ENCODE measurements at places on chromosomes 1 and 21.

- DNase-seq: no peak
These were observed 9.2 kb upstream of the ITPKB start for GRCh38 chr1:226748306-226748705.

GRCh38 chr1:193676996-193677549 is 490.7 kb upstream of the B3GALT2 start:
- DNase-seq: no peak

DNA sequence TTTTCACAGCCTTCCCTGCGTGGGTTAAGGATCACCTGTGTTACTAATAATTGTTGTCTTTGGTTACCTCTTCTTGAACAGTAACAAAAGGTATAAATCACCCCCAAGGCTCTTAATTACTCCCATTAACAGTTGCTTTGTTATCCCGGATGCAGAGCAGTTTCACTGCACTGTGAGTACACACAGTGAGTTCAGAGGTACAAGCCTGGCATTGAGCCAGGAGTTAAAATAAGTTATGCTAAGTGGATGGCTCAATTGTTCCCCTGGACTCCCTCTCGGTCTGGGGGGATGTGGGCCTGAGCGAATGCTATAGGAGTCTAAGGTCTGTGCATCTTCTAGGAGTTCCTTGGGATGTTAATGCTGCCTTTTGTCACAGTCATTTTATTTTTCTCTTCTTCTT is 258.3 kb downstream of the ATG4C start:
- DNase-seq: no peak

DNA sequence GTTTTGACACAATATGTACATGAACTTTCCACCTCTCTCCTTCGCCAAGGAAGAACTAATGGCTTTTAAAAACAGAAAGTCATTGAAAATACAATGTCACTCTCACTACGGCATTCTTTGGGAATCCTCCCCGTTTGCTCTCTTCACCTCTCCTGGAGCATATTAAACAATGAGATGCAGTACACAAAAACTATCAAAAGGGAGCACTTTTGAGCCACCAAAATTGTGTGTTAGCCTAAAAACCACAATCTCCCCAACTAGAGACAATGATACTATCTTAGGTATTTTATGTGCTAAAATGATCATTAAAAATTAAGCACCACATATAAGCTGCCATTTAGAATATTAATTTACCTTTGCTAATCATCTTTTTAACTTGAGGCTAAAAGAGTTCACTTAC is 425.5 kb downstream of the KCTD3 start:
- DNase-seq: peak; percentile 20

DNA sequence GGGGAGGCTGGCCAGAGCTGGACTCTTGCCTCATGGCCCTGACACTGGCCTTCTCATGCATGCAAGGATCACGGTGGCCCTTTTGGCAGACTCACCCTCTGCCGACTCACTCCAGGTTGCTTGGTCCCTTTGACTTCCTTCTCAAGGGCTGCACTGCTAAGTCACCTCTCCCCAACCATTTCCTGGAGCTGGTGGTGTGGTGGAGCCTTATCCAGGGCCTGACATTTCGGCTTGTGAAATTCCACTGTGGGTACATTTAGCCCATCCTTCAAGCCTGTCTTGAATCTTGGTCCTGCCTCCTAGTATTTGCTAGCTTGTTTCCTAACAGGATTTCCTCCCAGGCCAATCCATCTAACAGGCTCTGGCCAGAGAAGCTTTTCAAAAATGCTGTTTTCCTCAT is 52.6 kb upstream of the JUN start:
- DNase-seq: no peak

DNA sequence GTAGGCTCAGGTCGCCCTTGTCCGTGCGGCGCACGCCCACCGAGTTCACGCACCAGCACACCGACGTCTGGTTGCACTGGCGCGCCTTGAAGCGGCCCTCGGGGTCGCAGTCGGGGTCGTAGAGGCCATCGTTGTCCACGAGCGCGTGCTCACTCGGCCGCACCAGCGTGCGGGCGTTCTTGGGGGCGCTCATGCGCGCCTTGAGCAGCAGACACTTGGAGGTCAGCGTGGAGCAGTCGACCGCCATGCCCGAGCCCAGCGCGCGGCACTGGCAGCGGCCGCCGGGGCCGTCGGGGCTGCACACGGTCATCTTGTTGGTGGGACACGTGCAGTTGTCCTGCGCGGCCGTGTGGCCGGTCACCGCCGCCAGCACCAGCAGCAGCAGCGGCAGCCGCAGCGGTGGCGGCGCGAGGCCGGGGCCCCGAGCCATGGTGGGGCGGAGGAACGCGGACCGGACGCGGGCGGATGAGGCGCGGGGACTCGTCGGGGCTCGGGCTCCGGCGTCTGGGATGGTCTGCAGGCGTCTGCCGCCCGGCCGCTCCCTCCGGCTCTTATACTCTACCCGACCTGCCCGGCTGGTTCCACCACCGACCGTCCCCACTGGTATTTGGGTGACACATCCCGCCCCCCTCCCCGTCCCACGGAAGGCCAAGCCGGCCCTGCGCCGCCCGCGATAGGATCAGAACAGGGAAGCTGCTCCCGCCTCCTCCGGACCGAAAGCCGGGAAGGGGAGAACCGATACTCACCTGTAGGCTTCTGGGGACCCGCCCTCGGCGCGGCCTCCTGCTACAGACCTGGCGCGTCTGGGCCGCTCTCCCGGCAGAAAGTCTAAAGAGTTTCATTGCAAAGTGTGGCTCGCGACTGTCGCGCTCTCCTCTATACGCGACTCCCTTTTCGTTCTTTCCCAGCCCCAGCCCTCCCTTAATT is at the start of gene TACSTD2:
TSS of gene TACSTD2 (minus strand) at position 526 of the 927 bp plus-strand sequence. CDS start at position 430, 96 bp downstream.
- peak; percentile 69 for DNase-seq

DNA sequence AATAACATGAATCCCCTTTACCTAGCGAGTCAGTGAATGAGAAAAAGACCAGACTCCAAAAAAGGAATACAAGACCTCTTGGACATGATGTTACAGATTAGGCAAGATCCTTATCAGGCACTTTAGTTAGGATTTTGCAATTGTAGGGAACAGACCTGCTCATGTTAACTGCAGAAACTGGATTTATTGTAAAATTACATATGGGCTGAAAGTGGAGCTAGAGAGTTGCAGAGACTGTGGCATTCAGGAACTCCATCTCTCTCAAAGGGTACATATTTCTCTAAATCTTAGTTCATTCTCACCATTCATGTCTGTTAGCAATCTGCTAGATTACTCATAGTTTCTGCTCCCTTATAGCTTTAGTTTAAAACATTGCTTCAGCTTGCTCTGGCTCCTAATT is 142.2 kb downstream of the PAPPA2 start:
- no peak for DNase-seq

GRCh38 chr1:173505391-173505790 is 28.3 kb downstream of the PRDX6 start:
- no peak for DNase-seq

- DNase-seq: no peak
These were observed 1124.3 kb downstream of the AMY1C start for GRCh38 chr1:104874044-104874443.

- no peak for DNase-seq
These were observed 352.9 kb downstream of the LTN1 start for GRCh38 chr21:28639737-28640136.

GRCh38 chr1:58441699-58442098 is 104.8 kb downstream of the OMA1 start:
- no peak for DNase-seq

- DNase-seq: no peak
These were observed 628 bp downstream of the C1orf159 start for GRCh38 chr1:1115136-1115785.

- DNase-seq: no peak
These were observed 625.3 kb downstream of the KIF26B start for GRCh38 chr1:245779797-245780755.

- no peak for DNase-seq
These were observed 42.7 kb downstream of the ITSN1 start for GRCh38 chr21:33684923-33685560.

GRCh38 chr21:14917762-14918161 is 147.0 kb downstream of the NRIP1 start:
- DNase-seq: no peak

GRCh38 chr1:61083013-61083806 is 849 bp downstream of the NFIA start:
- DNase-seq: peak; percentile 15
